ENCODE measurements at places on chromosomes 16 and 17.

DNA sequence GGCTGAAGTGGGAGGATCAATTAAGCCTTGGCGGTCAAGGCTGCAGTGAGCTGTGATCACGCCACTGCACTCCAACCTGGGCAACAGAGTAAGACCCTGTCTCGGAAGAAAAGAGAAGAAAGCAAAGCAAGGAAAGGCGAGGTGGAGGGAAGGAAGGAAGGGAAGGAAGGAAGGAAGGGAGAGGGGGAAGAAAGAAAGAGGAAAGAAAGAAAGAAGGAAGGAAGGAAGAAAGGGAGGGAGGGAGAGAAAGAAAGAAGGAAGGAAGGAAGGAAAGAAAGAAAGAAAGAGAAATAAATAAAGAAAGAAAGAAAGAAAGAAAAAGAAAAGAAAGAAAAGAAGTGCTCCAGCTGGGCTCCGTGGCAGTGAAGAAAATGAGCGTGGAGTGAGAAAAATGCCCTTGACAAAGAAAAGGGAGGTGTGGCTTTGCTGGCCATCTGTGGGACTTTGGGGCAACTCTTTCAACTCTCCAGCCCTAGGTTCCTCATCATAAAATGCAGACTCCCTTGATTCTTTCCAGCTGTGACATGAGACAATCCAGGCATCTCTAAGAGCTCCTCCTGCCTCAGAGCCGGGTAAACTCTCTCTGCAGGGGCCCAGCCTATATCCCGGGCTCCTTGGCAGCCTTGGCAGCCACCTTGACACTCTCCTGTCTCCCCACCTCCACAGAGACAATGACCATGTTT is 2.4 kb downstream of the GSDMA start:
- no peak for DNase-seq

- DNase-seq: no peak
Observed at GRCh38 chr16:79874391-79874790, 273.9 kb upstream of the MAF start.

DNA sequence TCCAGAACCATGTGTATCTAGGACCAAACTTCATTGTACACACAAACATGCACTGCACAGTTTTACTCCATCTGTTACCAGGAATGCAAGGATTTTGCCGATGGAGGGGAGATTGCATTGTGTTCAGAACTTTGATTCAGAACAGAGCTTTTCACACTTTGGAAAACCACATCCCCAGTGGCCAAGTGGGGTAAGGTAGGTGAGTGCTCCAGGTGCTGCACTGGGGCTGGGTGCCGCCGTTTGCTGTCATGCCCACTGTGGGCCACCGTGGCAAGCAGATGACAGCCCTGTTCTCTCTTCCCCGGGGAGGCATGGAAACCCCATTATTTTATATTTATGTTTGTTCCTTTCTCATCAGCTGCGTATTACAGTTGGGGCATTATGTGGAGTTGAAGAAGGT is 29.3 kb upstream of the JPH3 start:
- no peak for DNase-seq

DNA sequence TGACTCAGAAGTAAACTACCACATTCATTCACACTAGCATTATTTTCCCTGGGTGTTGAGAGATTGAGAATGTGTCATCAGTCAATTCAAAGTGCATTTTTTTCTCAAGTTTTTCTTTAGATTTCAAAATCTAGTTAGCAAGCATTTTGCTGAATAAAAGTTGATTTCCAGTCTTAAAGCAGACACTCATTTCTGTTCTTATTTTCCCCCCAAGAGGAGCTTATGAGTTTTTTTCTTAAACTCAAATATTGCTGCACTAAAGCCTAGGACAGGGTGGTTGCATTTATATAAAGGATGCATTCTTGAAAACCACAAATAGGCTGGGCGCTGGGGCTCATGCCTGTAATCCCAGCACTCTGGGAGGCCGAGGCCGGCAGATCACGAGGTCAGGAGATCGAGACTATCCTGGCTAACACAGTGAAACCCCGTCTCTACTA is 15.3 kb downstream of the CDH3 start:
- DNase-seq: no peak

DNA sequence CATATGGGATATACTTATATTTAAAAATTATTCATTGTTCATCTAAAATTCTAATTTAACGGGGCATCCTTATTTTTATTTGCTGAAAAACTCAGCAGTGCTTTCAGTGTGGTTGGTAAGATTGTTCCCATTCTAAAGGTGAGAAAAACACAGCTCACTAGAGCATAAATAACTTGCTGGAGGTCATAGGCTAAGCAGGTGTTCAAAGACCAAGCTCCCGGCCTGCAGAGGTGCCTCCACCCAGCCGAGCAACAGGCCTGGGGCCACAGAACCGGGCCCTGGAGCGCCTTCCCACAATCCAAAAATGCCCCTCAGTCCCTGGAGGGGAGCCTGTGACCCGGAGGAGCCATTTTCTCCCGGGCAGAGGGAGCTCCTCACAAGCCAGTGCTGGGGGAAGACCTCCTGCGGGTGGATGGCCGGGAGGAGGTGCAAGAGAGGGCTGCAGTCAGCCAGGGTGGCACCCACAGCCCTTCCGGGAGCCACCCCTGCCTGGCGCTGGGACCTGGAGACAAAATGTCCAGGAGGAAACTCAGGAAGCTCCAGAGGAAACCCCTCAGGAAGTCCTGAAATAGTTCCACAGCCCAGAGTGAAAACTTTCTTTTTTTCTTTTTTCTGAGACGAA is 14.7 kb downstream of the ABR start:
- DNase-seq: no peak

- no peak for DNase-seq
Observed at GRCh38 chr17:1367351-1367745, 32.7 kb downstream of the YWHAE start.

- no peak for DNase-seq
Observed at GRCh38 chr16:3467182-3467581, 23.7 kb downstream of the NAA60 start.

- no peak for DNase-seq
Observed at GRCh38 chr17:33292201-33292980, 704 bp downstream of the ASIC2 start.

- DNase-seq: no peak
Observed at GRCh38 chr16:88385112-88385594, 2.4 kb downstream of the ZNF469 start.

DNA sequence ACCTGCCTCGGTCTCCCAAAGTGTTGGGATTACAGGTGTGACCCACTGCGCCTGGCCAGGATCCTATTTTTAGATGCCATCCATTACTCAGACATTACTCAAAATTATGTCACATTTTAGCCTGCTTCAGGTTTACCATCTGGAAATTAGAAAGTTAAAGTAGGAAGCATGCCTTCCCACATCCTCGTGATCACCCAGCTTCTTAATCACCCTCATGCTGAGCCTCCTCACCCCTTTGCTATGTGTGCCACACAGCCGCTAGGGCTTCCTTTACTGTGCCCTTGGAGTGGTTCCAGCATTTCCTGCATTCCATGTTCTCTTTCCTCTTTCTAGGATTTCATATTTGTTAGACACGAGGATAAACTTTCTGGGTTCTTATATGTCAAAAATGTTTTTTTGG is 9.3 kb downstream of the ADORA2B start:
- DNase-seq: no peak

DNA sequence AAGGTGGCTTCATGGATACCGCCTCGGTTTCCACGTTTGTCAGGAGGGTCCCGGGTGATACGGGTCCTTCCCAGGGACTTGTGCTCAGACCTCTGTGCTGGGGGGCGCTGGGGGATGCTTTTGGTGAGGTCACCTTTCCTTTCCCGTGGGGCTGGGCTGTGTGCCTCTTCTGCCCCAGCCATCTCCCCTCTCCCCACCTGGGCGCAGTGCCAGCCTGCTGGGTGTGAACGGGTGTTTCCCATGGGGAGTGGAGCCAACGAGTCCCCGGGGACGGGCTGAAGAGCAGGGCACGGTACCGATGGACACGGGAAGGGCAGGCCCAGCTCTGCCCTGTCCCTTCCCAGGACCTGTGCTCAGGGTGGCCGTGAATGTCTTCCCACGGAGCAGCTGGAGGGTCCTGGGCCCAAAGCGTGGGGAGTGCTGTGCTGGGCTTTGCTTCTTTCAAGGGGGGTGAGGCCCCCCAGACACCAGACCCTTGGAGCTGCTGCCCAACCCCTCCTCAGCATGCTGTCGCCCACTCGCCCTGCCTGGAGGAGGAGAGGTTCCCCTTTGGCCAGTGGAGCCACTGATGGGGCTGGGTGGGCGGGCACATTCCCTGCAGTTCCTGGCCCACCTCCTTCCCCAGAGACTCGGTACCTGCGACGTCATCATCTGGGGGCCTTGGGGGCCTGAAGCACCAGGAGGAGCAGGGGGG is 15.5 kb downstream of the TELO2 start:
- no peak for DNase-seq

- no peak for DNase-seq
Observed at GRCh38 chr16:12752159-12752558, 51.5 kb downstream of the CPPED1 start.

- DNase-seq: no peak
Observed at GRCh38 chr17:40551091-40551878, 14.0 kb downstream of the CCR7 start.

DNA sequence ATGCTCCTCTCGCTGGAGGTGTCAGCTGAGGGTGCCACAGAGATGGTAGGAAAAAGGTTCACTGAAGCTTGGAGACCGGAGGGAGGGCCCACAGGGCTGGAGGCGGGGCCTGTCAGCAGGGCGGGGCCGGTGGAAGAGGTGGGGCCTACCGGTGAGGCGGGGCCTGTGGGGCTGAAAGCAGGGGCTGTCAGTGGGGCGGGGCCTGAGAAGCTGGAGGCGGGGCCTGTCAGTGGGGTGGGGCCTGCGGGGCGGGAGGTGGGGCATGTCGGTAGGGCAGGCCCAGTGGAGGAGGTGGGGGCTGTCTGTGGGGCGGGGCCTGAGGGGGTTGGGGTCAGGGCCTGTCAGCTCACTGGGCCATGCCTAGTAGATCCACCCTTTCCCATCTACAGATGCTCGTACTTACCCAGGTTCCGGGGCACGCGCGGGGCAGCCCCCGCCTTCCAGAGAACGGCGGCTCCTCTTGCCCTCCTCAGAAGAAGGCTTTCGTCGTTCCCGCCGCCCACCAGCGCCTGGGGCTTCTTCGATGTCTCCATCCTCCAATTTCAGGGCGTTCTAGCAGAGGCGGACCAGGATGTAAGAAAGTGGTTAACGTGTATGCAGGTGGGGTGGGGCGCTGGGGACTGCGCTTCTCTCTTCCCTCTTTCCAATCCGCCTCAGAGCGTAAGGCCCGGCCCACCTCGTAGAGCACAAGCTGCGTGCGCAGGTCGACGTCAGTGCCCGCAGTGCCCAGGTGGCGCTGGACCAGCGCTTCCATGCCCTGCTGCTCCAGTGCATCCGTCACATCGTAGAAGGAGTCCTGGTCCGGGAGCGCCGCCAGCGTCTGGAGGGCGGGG is 9.8 kb downstream of the TMEM208 start:
- no peak for DNase-seq

DNA sequence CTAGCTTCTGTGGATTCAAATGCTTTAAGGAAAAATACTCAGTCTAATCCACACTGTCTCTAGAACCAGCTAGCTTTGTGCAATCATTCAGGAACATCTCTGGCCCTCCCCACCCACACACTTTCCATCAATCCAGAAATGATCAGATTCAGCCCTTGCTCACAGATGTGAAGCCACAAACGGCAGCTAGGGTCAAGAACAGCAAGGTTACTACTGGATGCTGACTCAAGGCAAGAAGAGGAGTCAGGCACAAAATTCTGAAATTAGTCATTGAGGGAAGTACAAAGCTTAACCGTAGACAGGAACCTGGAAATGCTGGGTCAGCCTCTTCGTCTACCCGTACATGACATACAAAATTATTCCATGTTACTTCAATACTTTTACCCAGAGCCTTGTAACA is 174.6 kb downstream of the CDH13 start:
- DNase-seq: no peak

GRCh38 chr16:66874079-66874775 is 6.1 kb upstream of the PDP2 start:
- no peak for DNase-seq

- DNase-seq: no peak
Observed at GRCh38 chr16:65540901-65541300, 419.0 kb upstream of the CDH11 start.

DNA sequence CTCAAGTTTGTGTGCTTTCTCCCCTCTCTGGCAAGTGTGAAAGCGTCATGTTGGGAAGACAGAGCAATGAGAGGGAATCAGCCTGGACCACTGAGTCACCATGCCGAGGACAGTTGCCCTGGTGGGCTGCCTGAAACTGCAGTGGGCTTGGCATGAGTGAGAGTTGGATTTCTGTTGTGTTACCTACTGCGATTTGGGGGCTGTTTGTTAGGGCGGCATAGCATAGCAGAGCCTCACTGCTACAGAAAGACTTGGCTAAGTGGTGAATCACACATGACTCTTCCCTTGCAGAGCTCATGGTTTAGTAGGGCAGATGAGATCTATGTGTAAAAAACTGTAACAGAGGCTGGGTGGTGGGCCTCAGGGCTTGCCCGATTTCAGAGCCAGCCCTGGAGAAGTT is 324.6 kb downstream of the C16orf95 start:
- no peak for DNase-seq

GRCh38 chr17:47660064-47660492 is 10.4 kb downstream of the KPNB1 start:
- no peak for DNase-seq

- no peak for DNase-seq
Observed at GRCh38 chr17:45306094-45306493, 10.7 kb downstream of the MAP3K14 start.

DNA sequence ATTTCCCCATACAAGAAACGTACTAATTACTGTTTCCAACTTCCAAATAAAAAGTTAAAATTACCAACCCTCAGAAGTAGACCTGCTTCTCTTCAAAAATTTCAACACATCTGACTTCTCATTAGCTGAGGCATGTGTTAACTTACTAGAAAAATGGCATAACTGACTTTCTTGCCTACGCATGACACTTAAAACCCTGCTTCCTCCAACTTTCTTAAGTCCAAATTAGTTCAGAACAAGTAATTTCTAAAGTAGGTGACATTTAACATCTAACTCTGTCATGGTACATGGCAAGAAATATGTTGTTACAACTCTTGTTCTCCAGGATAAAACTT is 6.7 kb downstream of the USP7 start:
- DNase-seq: no peak

- no peak for DNase-seq
Observed at GRCh38 chr17:65489413-65490155, 71.9 kb downstream of the AXIN2 start.

DNA sequence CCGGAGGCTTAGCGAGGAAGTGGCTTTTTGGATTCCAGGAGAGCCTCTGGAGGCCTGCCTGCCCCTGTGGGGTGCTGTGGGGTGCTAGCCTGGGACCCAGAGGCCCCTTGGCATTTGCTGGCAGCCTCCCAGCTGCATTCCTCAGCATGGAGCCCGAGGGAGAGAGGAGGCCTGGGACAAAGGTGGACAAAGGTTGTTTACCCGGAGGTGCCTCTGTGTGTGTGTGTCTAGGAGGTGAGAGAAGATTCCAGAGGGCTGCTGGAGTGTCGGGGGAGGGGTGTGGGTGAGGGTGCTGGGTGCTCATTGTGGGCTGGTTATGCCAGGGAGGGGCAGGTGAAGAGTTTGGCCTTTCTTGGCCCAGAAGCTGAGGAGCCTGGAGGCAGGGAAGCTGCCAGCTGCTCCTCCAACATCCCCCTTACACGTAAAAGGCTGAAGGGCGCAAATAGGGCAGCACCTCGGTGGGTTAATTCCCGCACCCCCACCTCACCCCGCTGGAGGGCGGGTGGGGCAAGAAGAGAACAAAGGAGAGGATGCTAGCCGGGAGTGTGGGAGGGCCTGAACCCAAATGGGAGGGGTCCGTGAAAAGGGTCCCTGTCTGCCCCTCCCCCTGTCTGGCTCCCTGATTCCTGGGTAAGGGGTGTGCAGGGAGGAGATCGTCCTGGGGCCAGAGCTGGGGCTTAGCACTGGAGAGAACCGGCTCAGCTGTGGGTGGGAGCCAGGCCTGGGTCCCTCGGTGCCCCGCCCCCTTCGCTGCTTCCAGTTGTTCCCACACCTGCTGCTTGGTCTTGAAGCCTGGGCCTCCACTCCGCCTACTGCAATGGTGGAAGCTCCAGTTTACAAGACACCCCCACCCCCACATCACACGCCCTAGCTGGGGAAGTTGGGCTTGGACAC is 9.9 kb downstream of the HEXIM2 start:
- DNase-seq: no peak
